T-helper 2 cell (primary cell): ENCODE measurements at places on chromosomes 3 and 15.

DNA sequence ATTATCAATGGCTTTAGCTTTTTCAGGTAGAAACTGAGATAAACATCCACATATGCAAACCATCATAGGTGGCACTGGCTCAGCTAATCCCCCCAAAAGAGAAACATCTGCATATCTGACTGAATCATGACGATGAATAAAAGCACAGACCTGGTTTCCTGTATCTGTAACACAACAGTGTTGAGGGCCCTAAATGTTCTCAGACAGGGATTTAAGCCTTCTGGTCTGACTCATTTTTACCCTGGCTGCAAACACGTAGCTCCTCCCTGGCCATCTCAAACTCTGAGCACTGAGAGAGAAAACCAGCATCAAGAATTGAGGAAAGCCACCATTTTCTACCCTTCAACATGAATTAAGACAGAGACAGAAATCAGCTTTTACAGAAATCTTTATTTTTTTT, 35.2 kb downstream of the GLB1 start:
- DNase-seq = no peak

DNA sequence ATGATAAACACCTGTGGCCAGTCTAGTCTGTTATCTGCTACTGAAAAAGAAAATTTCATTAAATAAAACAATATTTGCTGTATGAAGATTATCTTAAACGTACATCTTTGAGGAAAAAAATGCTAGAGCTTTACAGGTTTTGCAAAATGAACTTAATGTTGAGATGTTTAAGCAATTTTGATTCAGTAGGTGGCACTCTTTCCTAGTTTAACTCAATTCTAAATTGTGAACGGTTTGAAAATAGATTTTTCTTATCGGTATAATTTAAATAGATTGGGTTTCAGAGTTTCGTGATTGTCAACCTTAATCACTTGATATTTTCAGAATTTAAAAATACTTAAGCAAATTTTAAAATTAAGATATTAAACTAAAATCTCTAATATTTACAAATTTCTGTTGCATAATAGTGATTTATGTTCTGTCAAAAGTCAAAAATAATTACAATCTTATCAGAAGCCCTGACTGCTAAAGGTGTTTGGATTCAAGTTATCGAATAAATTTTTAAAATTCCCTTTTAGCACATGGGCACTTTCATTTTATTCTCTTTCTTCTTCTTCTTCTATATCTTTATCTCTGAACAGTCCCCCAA, 7.0 kb upstream of the RNF111 start:
- no peak for DNase-seq

GRCh38 chr3:25572919-25573385, 91.8 kb downstream of the TOP2B start:
- DNase-seq = no peak

GRCh38 chr15:95106801-95107200, 875.4 kb downstream of the MCTP2 start:
- DNase-seq = no peak

- DNase-seq = no peak
Measured at GRCh38 chr3:173395073-173395411, 2.5 kb upstream of the NLGN1 start.

GRCh38 chr3:29412110-29412509, 131.2 kb downstream of the RBMS3 start:
- no peak for DNase-seq

DNA sequence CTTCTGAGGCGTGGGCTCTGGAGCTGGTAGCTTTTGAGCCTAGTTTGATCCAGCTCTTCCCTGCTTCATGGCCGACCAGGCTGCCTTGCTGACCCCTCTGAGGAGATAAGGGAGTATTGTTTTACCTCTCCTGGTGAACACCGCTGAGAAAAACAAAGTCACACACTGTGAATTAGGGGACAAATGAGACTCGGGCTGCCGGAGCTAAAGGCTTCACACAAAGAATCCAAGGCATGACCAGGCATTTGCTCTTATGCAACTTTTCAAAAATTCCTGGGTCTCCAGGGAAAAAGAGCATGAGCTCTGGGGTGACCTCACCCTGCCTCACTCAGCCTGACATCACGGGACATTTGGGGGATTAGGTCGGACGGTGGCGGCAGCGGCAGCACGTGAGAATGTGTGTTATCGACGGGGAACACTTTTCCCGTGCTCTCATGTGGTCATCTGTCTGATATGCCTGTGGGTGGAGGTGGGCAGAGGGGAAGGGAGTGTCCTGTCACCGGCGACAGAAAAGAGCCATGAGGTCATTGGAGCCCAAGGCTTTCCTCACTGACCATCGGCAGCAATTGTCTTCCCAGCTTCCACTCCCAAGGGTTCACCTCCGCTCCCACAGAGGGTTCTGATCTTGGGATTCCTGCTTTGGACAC, 61.0 kb downstream of the TMEM44 start:
- DNase-seq = no peak

- no peak for DNase-seq
Measured at GRCh38 chr3:41652931-41653330, 309.0 kb downstream of the ULK4 start.

DNA sequence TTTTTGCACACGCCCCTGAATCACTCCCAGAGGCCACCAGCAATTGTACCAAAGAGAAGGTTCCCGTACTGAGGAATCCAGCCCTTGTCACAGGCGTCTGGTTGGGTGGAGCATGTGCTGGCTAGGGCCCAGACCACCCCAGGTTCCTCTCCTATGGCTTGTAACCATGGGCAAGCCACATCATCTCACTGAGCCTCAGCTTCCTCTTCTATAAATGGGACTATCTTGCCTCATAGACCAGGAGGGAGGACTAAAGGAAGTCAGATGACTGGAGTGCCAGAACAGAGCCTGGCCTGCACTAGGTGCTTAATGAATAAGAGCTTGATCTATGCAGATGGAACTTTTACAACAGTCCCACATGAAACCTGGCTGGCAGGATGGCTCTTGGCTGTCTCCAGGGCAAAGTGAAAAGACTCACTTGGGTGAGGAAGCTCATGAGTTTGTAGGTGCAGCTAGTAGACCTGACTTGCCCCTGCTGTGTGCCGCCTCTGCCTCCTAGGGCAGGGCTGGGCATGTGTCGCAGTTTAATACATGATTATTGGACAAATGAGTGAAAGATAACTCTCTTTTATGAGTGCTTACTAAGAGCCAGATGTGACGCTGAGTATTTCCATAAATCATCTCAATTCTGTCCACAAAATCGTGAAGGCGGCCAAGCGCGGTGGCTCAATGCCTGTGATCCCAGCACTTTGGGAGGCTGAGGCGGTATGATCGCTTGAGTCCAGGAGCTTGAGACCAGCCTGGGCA, 29.3 kb downstream of the CTSH start:
- DNase-seq = no peak

DNA sequence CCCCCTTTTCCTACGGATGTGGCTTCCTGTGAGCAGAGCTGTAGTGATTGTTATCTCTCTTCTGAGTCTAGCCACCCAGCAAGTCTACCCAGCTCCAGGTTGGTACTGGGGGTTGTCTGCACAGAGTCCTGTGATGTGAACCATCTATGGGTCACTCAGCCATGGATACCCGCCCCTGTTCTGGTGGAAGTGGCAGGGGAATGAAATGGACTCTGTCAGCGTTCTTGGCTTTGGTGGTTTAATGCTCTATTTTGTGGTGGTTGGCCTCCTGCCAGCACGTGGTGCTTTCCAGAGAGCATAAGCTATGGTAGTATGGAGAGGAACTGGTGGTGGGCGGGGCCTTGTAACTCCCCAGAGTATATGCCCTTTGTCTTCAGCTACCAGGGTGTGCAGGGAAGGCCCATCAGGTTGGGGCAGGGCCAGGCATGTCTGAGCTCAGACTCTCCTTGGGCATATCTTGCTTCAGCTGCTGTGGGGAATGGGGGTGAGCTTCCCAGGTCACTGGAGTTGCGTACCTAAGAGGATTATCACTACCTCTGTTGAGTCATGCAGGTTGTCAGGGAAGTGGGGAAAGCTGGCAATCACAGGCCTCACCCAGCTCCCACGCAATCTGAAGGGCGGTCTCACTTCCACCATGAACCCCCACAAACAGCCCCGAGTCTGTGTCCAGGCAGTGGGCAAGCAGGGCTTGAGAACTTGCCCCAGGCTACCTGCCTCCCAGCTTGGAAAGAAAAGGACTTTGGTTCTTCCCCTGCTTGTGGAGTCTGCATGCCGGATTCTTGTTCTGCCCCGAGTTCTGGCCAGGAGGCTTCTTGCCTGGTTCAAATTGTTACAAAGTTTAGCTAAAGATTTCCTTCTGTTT, 9.0 kb upstream of the ADGRG7 start:
- DNase-seq = no peak

DNA sequence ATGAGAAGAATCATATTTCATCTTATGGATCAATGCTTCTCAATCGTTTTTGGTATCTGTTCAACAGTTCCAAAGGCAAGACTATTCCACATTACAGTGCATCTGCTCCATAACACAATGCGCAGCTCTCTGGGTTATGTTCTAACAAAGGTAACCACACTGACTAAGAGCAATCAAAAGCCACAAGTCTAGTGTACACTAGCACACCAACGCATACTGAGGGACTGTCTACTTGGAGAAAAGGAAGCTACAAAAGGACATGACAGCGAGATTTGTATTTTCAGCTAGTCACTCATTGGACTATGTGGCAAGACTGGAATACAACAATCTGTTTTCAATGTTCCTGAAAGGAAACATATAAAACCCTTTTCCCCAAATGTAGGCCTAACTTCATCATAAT, 35.8 kb downstream of the SETD2 start:
- DNase-seq = no peak

DNA sequence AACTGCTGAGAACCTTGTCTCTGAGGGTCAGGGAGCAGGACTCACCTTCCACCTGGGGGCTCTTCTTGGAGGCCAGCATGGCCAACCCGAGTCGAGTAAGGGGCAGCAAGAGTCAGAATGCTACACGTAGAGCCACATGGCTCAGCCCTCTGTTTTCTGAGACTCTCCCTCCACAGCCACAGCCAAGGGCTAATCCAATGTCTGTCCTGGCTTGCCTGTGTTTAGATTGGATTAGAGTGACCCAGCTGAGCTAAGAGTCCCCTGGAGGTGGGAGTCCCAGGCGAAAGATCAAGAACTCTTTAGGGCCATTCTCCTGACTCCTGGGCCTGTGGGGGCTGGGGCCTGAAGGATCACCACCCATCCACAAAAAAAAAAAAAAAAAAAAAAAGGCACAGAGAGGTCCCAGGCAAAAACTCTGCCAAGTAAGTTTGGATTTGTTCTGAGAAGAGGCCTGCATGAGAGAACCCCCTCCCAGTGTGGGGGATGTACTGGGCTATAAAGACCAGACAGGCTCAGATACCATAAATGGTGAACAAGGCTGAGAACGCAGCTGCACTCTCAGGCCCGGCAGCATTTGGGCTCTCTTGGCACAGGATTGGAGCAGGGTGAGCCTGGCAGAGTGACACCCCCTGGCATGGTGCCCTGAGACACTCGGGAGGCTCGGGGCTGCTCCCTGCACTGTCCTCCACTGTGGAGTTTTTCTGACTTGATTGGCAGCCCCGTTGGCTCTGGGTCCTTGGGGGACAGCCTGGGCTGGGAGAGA, 88.0 kb upstream of the OSBPL11 start:
- DNase-seq = no peak

DNA sequence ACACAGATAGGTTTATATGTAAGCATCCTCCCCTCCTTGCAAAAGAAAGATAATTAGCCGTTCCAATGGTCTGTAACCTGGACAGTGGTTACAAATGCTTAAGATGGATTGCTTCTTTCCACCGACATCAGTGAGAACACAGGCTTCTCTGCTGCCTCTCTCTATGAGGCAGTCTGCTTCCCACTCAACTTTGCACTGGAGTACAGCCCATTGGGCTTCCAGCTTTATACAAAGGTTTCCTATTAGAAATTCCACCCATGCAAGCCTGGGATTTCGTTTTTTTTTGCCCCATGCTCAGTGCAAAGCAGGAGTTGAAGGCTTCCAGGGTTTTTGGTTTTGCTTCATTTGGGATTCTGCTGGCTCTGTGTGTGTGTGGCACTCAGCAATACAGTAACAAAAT, 47.3 kb upstream of the C3orf22 start:
- no peak for DNase-seq

- no peak for DNase-seq
Measured at GRCh38 chr15:85685356-85685755, 109.4 kb downstream of the KLHL25 start.

GRCh38 chr15:90029024-90029423, 27.9 kb downstream of the ZNF710 start:
- no peak for DNase-seq

GRCh38 chr3:156174229-156174847, 54.0 kb downstream of the KCNAB1 start:
- no peak for DNase-seq

GRCh38 chr15:98894312-98894711, 113.3 kb downstream of the PGPEP1L start:
- DNase-seq = no peak

DNA sequence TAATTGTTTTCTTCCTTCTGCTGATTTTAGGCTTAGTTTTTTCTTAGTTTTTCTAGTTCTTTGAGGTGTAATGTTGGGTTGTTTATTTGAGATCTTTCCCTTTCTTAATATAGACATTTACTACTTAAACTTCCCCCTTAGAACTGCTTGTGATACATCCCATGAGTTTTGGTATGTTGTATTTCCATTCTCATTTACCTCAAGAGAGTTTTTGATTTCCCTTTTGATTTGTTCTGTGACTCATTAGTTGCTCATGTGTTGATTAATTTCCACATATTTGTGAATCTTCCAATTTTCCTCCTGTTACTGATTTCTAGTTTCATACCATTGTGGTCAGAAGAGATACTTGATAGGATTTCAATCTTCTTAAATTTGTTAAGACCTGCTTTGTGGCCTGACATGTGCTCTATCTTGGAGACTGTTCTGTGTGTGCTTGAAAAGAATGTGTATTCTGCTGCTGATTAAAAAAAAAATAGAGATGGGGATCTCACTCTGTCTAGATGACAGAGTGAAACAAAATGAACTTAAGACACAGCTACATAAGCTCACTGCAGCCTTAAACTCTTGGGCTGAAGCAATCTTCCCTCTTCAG, 22.3 kb downstream of the GRM2 start:
- DNase-seq = no peak

GRCh38 chr3:183151821-183152351, 10.6 kb downstream of the LAMP3 start:
- DNase-seq = no peak

DNA sequence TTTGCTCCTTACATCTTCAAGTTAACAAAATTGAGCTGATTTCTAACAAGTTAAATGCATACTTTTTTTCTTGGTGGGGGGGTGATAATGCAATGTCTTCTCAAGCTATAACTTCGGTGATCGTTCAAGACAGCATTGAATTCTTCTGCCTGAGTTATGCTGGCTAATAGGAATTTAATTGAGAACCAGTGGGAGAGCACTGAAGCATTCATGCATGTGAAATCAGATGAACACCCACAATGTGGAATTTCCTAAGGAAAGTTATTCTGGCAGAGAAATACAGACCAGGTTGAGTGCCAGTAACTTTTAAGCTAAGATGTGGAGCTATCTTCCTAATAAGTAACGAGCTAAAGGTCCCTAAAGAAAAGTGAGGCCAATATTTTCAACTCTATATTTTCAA, 3.0 kb downstream of the SPATA16 start:
- no peak for DNase-seq

- no peak for DNase-seq
Measured at GRCh38 chr15:62989366-62990055, 53.0 kb upstream of the TPM1 start.
